ENCODE measurements at places on chromosomes 12 and 14.

DNA sequence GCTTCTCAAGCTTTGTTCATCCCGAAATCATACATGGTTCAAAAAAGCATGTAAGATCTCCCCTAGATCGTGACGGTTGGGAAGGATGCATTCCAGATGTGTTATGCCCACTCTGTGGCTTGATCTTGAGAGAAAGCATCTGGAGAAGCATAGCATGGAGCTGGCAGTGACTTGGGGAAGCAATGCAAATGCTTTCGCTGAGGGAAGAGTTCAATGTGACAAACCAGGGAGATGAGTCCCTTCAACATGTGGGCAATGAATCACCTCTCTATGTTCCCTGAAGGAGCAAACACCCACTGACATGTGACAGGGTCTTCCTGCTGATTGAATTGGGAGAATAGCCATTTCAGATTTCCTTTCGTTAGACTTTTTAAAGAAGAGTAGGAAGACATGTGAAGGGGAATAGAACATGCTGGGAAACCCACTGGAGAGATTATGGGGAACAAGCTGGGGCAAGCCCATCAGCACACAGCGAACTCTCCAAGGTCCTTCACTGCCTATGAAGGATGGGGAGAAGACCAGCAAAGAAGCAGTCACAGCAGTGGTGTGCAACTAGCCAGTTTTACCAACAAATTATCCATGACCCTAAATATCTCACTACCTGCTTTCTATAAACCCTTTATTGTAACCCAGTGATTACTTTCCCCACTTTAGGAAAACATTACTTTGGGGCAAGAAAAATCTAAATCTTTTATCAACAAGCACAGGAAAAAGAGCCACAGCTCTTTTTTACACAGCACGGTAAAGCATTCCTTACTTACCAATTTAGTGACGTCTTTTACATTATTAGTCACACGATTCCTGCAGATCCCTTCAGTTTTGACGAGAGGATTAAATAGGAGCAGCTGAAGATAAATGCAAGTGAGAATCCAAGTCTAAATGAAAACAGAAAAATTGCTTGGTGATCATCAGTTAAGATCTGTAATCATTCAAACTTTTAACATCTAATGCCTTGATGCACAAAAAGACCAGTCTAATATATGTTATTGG is 35.0 kb downstream of the KITLG start:
- no peak for DNase-seq

DNA sequence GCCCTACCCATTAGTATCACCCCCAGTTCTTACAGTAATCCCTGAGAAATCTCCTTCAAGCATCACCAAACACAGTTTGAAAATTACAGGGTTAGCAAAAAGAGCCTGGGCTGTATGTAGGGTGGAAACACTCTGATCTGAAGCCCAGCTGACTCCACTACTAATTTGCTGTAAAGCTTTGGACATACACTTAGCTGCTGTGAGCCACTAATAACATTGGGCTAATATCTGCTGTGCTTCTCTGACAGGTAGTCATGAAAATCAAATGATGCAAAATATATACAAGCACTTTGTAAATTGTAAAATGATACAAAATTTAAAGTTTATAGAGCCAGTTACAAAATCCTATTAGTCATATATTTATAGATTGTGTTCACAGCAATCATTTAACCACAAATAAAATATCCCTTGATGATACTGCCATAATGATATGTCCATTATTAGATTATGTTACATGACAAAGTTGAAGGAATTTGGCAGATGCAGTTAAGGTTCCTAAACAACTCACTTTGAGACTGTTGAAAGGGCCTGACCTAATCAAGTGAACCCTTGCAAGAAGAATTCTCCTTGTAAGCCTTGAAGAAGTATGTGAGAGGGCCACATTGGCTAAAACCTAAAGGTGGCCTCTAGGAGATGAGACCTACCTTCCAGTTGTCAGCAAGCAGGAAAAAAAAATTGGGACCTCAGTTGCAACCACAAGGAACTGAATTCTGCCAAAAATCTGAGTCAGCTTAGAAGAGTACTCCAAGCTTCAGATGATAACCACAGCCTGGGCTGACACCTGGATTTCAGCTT is 19.0 kb downstream of the TWF1 start:
- no peak for DNase-seq

- no peak for DNase-seq
These were observed 24.3 kb downstream of the PPM1H start for GRCh38 chr12:62910549-62911169.

DNA sequence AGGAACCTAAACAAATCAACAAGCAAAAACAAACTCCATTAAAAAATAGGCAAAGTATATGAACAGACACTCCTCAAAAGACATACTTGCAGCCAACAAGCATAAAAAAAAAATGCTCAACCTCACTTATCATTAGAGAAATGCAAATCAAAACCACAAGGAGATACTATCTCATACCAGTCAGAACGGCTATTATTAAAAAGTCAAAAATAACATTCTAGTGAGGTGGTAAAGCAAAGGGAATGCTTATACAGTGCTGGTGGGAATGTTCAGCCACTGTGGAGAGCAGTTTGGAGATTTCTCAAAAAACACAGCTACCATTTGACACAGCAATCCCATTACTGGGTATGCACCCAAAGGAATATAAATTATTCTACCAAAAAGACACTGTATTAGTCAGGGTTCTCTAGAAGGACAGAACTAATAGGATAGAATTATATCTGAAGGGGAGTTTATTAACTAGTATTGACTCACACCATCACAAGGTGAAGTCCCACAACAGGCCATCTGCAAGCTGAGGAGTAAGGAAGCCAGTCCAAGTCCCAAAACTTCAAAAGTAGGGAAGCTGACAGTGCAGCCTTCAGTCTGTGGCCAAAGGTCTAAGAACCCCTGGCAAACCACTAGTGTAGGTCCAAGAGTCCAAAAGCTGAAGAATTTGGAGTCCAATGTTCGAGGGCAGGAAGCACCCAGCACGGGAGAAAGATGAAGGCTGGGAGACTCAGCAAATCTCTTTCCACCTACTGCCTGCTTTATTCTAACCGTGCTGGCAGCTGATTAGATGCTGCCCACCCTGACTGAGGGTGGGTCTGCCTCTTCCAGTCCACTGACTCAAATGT is 101.6 kb upstream of the KRAS start:
- no peak for DNase-seq

DNA sequence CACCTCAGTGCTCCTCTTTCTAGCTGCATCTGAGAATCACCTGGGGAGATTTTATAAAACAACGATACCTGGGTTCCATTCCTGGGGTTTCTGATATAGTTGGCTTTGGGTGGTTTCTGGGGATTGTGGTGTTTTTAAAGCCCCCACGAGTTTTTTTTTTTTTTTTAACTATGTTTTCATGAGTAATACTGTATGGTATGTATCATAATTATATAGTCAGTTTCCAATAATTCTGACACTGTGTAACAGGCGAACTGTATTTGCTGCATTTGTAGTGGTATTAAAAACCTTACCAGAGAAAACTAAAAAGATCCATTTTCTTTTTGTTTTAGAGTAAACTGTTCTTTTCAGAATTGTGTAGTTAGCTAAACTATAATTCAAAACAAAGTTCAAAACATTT is 84.9 kb downstream of the SRGAP1 start:
- no peak for DNase-seq

GRCh38 chr14:95964901-95965300 is 74.3 kb upstream of the C14orf132 start:
- DNase-seq, result no peak

DNA sequence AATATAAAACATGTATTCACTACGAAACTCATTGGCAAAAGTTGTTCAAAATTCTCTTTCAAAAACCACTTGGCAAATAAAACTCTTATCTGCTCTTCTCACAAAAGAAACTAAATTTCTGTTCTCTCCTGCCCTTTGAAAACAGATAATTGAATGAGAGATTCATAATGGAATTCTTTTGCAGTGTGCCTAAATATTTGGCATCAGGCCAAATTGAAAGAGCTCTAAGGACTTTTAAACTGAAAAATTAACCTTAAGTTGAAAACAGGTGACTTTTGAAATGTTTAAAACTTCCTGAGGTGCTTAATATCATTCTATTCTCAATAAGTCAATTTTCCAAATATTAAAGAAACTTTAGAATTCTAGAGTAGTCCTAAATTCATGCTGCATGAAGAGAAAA is 136.4 kb downstream of the FSCB start:
- DNase-seq, result no peak

- no peak for DNase-seq
These were observed 2.5 kb downstream of the TRAF3 start for GRCh38 chr14:102779574-102780315.

GRCh38 chr14:68696721-68697495 is 96.0 kb downstream of the ZFP36L1 start:
- no peak for DNase-seq

- DNase-seq, result no peak
These were observed 243.0 kb upstream of the DIO3 start for GRCh38 chr14:101318271-101318670.

DNA sequence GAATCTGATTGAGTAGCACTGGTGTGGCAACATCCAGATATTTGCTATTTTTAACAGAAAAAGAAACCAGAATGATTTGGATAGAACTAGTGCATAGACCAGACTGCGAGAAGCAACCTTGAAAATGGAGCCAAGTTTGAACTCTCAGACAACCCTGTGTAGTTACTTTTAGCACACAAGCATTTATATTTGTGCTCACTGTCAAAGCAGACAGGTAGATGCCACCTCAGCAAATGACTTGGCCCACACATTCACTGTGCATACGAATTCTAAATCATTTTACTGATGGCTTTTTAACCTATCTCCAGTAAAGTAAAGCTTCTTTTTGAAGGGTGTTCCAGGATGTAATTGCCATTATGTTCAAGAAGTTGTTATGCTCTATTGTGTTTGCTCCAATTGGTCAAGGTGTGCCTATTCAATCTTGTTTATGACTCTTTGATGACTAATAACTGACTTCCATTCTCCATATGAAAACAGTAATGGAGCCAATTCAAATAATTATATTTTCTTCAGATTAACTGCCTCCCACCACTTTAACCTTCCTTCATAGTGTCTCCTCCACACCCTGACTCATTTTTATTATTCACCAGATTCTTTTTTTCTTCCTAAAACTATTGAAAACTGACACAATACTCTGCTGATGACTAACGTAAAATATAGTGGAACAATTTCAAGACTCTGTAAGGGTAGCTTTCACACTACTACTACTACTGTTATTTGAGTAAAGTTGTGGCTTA is 138.5 kb downstream of the CCER1 start:
- DNase-seq, result no peak

Measured in NCI-H345 (cell line).